ENCODE measurements at places on chromosomes 2 and 18.

GRCh38 chr2:177816766-177817165 lies 255.8 kb downstream of the PDE11A start:
- no peak for DNase-seq

DNA sequence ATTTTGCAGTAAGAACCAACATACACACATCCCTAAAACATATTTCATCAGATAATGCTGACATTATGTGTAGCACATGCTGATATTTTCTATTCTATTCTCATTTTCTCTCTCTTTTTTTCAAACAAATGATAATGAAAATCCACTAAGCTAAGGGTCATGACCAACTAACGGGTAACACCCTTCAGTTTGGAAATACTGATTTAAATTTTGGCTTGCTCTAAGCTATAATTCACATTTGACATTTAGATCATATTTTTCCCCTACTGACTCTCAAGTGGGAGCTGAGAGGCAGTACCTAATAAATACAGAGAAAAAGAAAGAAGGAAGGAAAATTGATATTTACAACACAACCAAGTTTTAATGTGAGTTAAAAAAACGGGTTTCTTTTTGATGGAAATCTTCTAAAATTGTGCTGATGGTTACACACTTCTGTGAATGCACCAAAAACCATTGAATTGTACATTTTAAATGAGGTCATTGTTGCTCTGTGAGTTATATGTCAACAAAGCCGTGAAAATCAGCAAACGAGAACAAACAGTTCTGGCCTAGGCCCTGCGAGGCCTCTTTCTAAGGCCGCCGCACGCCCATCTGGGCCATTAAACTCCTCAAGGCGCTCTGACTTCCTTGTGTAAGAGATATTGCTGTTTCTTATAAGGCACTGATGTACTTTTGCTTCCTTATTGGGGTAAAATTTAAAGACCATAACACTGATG lies 124.2 kb downstream of the GALR1 start:
- no peak for DNase-seq

- no peak for DNase-seq
Observed at GRCh38 chr2:28405537-28405936, 12.9 kb downstream of the FOSL2 start.

- DNase-seq: no peak
Observed at GRCh38 chr2:28411166-28411755, 18.6 kb downstream of the FOSL2 start.

- no peak for DNase-seq
Observed at GRCh38 chr18:60096428-60096827, 196.6 kb downstream of the PMAIP1 start.

GRCh38 chr18:61371111-61371510 lies 37.9 kb downstream of the CDH20 start:
- no peak for DNase-seq

DNA sequence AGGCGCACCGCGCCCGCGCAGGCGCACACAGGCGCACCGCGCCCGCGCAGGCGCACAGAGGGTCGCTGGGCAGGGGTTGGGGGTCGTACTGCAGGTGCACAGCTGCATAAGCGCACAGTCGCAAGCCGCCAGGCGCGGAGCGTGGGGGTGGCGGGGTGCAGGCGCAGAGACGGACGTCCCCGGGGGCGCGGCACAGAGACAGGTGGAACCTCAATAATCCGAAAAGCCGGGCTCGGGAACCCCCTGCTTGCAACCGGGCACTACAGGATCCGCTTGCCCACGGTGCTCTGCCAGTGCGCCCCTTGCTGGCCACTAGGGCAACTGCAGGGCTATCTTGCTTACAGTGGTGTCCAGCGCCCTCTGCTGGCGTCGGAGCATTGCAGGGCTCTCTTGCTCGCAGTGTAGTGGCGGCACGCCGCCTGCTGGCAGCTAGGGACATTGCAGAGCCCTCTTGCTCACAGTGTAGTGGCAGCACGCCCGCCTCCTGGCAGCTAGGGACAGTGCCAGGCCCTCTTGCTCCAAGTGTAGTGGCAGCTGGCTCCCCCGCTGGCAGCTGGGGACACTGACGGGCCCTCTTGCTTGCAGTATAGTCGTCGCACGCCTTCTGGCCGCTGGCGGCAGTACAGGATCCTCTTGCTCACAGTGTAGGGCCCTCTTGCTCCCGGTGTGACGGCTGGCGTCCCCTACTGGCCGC lies 34.9 kb downstream of the FAM110C start:
- DNase-seq: peak; percentile 4
